ENCODE measurements at places on chromosomes 4 and X. TPM values are rescaled to one million over a fixed set of nuclear protein-coding genes. Genes with fewer than 3 reads are reported as not detected.

Gene CNKSR2
- total RNA-seq, result 3.2 TPM

Gene NCAPG
- 75.6 TPM for total RNA-seq

Gene FAM9B
- not detected for total RNA-seq

Gene FAM9C
- 0.21 TPM for total RNA-seq

Gene TLR2
- 2.0 TPM for total RNA-seq

Gene RNF212
- total RNA-seq, result 3.7 TPM

Gene TCEAL3
- 4.1 TPM for total RNA-seq

Gene NSUN7
- total RNA-seq, result 0.50 TPM

Gene DRP2
- total RNA-seq, result 1.6 TPM

Gene AFM
- not detected for total RNA-seq

Gene TCEANC
- total RNA-seq, result 3.5 TPM

Gene NDNF
- total RNA-seq, result 0.13 TPM

Gene ARHGEF6
- total RNA-seq, result 56.8 TPM

Gene ITIH6
- total RNA-seq, result not detected
